ENCODE measurements at places on chromosomes 6 and 20.

- DNase-seq: no peak
Measured at GRCh38 chr6:46704562-46704961, 16.9 kb downstream of the TDRD6 start.

- DNase-seq: no peak
Measured at GRCh38 chr6:46058951-46059350, 43.3 kb upstream of the CLIC5 start.

GRCh38 chr6:83539678-83540077 is 27.3 kb downstream of the PRSS35 start:
- DNase-seq: no peak

GRCh38 chr20:50269091-50270033 is 78.7 kb downstream of the CEBPB start:
- DNase-seq: no peak

GRCh38 chr6:51706086-51706485 is 381.3 kb downstream of the PKHD1 start:
- no peak for DNase-seq

DNA sequence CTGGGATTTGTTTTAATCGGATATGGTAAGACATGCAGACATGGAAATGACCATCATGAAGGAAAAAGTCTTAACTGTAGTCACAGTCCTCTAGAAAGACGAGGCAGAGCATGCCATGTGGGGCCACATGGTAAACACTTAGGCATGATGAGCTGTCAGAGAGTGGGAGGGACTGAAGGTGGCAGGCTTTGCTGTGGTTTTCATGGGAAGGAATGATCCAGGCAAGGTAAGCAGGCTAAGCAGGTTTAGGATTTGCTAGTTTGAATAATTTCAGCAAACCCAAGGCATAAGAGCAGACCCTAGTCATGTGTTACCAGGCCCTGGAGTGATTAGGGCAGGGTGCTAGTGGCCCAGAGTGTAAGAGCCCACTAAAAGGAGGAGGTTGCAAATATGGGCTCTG is 47.2 kb upstream of the STMND1 start:
- DNase-seq: no peak

Data from activated T-cell treated with anti-CD3 and anti-CD28 coated beads for 4 hours (primary cell).